ENCODE measurements at places on chromosomes 6 and 20.

DNA sequence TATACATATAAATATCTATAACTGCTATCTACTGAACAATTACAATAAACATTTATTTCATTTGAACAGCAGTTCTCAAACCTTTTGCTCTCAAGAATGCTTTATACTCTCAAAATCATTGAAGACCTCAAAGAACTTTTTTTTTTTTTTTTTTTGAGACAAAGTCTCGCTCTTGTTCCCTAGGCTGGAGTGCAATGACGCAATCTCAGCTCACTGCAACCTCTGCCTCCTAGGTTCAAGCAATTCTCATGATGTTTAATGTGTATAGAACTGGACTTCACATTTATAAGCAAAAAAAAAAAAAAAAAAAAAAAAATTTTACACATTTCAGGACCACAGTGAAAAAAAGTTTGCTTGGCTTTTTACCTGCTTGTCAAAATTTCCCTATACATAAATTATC lies 11.7 kb downstream of the UBE2V1 start:
- DNase-seq: no peak

DNA sequence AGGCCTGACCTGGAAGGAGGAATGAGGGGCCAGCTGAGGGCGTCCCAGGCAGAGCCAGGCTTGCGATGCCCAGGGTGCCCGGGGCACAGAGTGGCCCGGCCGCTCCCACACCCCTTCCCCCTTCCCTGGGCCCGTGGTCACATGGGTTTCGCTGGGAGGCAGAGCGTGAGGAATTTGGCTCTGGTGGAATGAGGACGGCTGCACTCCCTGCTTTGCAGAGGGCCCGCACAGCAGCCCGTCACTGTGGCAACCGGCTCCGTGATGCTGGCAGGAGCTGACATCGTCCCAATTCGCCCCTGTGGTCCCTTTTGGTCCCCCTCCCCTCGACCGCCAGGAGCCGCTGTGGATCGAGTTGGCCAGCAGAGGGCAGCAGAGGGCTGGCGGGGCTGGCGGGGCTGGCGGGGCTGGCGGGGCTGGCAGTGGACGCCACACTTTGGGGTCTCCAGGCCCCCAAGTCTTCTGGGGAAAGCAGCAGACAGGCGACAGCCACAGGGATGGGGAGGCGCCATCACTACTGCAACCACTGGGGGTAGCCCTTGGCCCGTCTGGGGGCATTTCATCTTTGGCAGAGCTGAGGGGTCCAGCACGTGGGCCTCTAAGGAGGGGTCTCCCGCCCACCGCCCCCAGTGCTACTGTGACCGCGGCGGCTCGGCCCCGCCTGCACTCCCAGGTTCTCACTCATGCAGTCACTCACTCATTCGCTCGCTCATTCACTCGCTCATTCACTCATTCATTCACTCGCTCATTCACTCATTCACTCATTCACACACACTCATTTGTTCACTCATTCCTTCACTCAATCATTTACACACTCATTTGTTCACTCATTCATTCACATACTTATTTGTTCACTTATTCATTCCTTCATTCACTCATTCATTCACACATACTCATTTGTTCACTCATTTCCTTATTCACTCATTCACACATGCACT lies 49.7 kb upstream of the BHLHE23 start:
- no peak for DNase-seq

GRCh38 chr6:145733207-145733606 lies 2.1 kb downstream of the EPM2A start:
- DNase-seq: no peak

GRCh38 chr6:169869301-169869700 lies 117.9 kb downstream of the ERMARD start:
- DNase-seq: no peak

DNA sequence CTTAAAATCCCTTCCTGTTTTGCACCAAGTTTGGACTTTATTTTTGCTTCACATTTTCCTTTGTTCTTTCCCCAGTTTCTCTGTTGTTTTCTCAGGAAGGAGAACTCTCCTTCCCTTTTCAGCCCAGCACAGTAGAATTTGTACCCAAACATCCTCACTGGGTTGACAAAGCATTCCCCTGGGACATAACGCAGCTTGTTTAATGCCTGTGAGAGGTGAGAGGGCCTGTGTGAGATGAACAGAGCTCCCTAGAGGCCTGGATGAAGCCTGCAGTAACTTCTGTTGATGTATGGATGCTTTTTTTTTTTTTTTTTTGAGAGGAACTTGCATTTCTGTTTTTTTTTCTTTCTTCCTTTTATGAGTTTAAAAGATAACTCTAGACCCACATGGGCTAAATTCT lies 104.9 kb upstream of the SLC22A23 start:
- no peak for DNase-seq

DNA sequence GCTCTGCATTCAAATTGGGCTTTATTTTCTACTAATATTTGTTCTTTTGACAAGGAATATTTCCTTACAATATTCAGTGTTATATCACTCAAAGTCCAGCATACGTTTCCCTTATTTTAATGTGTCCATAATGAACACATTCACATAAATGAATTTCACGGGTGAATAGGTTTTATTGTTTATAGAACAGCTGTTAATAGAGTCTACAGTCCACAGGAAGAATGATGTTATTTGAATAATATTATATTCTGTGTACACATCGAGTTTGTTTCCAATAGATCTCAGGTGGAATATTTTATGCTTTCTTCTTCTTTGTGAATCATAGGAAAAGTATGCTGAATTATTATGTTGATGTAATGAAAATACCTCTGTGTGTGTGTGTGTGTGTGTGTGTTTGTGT lies 582.4 kb downstream of the CDH26 start:
- DNase-seq: no peak

- DNase-seq: no peak
These were observed 72.3 kb upstream of the SMLR1 start for GRCh38 chr6:130754786-130755367.

- DNase-seq: no peak
These were observed 2.2 kb downstream of the EEF1A2 start for GRCh38 chr20:63496596-63497120.

DNA sequence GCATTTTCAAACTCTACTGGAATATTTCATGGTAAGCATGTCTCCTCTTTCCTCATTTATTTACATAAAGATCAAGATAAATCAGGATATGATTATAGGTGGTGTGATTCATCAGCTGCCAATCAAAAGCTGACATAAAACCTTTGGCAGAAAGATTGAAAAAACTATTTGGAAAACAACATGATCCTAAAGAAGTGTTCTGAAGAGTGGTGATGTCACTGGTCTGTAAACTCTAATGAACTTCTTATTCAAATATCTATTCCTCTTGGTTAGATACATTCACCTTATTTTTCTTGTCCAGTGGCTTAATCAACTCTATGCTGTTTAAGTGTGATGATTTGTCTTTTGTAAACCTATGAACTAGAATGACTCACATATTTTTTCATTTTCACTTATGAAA lies 535.5 kb upstream of the CITED2 start:
- DNase-seq: no peak

DNA sequence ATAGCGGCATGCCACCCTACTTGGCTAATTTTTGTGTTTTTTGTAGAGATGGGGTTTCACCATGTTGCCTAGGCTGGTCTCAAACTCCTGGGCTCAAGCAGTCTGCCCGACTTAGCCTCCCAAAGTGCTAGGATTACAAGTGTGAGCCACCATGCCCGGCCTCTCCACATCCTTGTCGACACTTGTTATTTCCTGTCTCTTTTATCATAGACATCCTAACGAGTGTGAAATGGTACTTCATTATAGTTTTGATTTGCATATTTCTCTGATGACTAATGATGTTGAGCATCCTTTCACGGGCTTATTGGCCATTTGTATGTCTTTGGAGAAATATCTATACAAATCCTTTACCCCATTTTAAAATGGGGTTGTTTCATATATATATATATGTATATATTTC lies 39.0 kb upstream of the ASXL1 start:
- no peak for DNase-seq

GRCh38 chr20:44701118-44701857 lies 13.9 kb upstream of the CCN5 start:
- no peak for DNase-seq

GRCh38 chr20:54197621-54198604 lies 10.0 kb upstream of the PFDN4 start:
- no peak for DNase-seq

DNA sequence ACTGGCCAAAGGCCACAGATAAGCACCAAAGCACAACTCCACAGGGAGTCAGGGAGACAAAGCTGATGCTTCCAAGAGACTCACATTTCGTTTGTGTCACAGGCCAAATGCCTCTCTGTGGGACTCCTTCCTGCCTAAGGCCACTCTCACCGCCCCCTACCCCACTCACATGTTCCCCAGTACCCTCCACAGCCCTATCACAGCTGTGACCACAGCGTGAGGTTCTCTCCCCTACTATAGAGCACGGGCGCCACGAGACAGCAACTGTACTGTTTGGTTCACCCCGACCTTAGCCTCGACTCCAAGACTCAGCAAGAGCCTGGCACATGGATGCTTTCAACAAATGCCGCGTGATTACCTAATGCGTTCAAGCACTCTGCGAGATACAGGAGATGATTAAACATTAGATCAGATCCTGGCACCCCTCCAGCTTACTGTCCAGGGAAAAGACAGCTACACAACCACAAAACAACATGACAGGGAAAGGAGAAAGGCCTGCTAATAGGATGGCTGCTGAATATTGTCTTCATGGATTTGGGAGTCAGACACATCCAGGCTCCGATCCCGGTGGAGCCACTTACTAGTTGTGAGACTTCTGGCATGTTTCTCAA lies 105.5 kb downstream of the AGPAT4 start:
- no peak for DNase-seq

DNA sequence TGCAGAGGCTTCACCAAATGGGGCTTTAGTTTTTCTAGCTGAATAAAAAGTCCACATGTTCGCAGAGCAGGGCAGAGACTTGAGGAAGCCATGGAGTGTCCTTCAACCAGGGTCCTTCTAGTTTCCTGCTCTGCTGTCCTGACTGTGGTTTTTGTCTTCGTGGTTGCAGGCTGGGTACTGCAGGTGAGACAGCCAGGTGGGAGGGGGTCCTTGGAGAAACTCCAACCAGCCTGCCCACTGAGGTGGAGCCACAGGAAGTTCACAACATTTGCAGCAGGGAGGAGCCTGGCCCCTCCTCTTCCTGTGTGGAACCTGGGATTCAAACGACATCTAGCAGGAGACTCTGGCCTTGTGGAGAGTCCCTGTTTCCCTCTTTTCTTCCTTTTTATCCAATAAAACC lies 68.8 kb upstream of the MYLIP start:
- DNase-seq: no peak

DNA sequence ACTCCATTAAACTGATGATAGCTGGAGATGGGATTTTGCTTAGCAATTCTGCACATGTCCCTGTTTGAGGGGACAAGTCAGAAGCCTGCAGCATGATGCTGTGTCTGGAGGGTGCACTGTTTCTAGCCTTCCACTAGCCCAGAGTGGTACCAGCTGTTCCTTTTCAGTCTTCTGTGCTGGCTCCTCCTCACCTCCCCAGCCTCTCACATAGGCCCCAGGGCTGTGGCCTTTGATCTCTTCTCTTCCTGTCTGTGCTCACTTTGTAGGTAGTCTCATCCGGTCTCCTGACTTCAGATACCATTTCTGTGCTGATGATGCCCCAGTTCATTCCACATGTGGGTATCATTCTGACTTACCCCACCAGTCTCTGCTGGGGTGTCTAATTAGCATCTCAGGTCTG lies 126.3 kb downstream of the HIVEP1 start:
- DNase-seq: no peak

DNA sequence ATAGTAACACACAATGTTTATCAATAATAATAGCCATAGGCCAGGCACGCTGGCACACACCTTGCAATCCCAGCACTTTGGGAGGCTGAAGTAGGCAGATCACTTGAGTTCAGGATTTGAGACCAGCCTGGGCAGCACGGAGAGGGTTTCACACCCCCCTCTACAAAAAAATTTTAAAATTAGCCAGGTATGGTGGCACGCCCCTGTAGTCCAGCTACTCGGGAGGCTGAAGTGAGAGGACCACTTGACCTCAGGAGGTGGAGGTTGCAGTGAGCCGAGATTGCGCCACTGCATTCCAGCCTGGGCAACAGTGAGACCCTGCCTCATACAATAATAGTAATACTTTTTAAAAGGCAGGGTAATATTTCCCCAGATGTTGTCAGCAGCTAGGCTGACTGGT lies 7.9 kb upstream of the MAPRE1 start:
- no peak for DNase-seq

- DNase-seq: no peak
These were observed 699 bp downstream of the PTPRT start for GRCh38 chr20:43188861-43189553.

DNA sequence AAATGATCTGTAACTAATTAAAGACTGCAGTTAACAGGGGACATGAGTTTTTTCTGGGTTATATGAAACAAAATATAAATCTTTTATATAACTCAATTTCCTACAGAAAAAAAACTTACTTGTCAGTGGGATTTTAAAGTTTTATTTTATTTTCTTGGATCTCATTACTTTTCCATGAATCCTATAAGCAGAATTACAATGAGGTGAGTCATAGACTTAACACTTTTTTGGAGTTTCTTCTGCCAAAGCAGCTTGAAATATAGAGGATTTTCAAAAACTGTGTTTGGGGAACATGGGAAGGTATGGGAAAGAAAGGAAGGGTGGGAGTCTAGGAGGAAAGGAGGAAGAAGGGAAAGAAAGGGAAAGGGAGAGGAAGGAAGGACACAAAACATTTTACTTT lies 130.7 kb downstream of the AIG1 start:
- DNase-seq: no peak

DNA sequence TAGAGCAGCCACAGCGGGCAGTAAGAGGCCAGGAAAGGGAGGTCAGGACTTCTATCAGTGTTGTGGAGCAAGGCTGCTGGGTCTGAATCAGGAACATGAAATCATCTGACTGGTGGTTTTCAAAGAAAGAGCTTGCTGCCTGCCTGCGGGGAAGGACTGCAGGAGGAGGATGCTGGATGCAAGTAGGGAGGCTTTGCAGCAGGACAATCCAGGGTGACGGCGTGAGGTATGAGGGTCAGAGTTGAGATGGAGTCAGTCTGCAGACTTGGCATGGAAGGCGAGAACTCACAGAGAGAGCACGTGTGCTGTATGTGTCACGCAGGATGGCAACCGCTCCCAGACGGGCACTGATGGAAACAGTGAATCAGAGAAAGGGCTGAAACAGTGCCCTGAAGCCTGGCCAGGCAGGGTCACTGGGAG lies 59.2 kb upstream of the CD93 start:
- DNase-seq: no peak

- DNase-seq: no peak
These were observed 77.2 kb downstream of the PPP1R3G start for GRCh38 chr6:5162355-5162754.

GRCh38 chr6:1298768-1299167 lies 13.1 kb upstream of the FOXQ1 start:
- DNase-seq: no peak
